ENCODE measurements at places on chromosomes 5 and 9. TPM values are rescaled to one million over a fixed set of nuclear protein-coding genes. Genes with fewer than 3 reads are reported as not detected.

MVB12B gene
- total RNA-seq = 10.1 TPM

RGS7BP gene
- total RNA-seq = 1.6 TPM

MSX2 gene
- not detected for total RNA-seq

PCDHB2 gene
- total RNA-seq = 1.6 TPM

SPINK7 gene
- not detected for total RNA-seq

TSSK1B gene
- total RNA-seq = under 0.01 TPM
